Esophagus muscularis mucosa (tissue), 4 donors: ENCODE measurements at places on chromosomes 5 and 9.

GRCh38 chr5:89606939-89607534 is 724.1 kb upstream of the MEF2C start:
- DNase-seq, result no peak
- H3K27ac ChIP-seq, result no peak overlapping the region
- H3K36me3 ChIP-seq, result no peaks in the 10 kb centered on the region
- no peaks in the 10 kb centered on the region for H3K4me1 ChIP-seq
- H3K27me3 ChIP-seq, result no peaks in the 10 kb centered on the region

DNA sequence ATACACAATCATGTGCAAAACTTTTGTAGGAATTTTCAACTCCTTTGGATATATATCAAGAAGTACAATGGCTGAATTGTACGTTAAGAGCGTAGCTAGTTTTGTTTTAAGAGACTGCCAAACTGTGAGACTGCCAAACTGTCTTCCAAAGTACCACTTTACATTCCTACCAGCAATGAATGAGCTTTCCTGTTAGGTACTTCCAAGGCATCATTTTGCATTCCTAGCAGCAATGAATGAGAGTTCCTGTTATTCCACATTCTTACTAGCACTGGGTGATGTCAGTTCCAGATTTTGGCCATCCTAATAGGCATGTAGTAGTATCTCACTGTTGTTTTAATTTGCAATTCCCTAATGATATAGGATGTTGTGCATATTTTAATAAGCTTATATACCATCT is 219.3 kb downstream of the KCNN2 start:
- no peaks in the 10 kb centered on the region for H3K27me3 ChIP-seq
- no peak overlapping the region for H3K27ac ChIP-seq
- no peaks in the 10 kb centered on the region for H3K4me1 ChIP-seq
- H3K36me3 ChIP-seq, result no peaks in the 10 kb centered on the region
- no peak overlapping the region for H3K4me3 ChIP-seq
- DNase-seq, result no peak

DNA sequence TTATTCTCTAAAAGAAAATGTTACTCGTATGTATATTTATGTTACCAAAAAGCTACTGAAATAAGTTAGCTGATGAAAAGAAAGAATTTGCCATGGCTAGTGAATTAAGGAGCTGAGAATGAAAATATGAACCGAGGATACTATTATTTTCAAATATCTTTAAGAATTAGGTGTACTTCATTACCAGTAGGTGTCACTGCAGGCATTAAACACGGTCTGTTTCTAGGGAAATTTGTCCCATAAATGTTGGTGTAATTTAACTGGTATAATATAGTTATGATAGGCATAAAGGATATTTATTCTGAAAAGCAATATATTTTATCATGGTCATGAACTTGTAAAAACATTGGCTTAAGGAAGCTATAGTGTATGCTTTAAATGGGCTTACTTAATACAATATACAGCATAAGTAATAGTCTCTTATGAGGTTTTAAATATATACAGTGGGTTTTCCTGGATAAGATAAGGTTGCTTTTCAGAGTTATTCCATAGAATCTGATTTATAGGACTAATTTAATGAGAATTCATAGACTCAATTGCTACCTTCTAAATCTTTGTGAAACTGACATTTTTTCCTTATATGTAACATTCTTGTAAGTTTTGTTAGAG is 72.4 kb upstream of the MPDZ start:
- H3K27me3 ChIP-seq, result no peaks in the 10 kb centered on the region
- no peak for DNase-seq
- no peaks in the 10 kb centered on the region for H3K4me1 ChIP-seq
- no peak overlapping the region for H3K4me3 ChIP-seq
- H3K27ac ChIP-seq, result no peak overlapping the region
- no peaks in the 10 kb centered on the region for H3K36me3 ChIP-seq

DNA sequence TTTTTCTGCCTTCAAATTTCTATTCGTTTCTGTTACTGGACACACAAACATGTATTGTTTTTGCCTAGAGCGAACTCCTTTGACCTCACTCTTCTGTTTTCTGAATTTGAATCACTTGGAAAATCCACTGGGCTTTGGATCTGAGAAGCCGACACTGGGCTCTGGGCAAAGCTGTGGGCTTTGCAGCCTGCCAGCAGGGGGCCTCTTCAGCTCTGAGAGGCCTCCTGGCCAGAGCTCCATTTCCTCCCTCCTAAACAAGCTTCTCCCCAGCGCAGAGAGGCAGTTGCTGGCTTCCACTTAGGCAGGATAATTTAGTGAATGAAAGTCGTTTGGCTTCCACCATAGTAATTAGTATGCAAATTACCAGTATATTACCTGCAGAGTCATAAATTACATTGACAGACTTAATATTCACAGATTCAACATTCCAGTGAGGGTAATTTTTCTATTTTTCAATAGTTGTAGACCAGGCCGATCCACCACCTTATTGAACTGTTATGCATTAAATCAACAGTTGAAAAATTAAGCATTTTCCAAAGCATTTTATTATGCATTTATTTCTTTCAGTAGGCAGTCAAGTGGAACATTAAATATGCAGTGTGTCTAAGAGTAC is 104.0 kb upstream of the ZNF366 start:
- H3K36me3 ChIP-seq, result no peaks in the 10 kb centered on the region
- H3K27ac ChIP-seq, result no peak overlapping the region
- H3K4me3 ChIP-seq, result no peak overlapping the region
- no peaks in the 10 kb centered on the region for H3K4me1 ChIP-seq

- no peak for DNase-seq
- no peaks in the 10 kb centered on the region for H3K27me3 ChIP-seq
- no peak overlapping the region for H3K4me3 ChIP-seq
- H3K4me1 ChIP-seq, result no peaks in the 10 kb centered on the region
- H3K36me3 ChIP-seq, result no peaks in the 10 kb centered on the region
- no peak overlapping the region for H3K27ac ChIP-seq
These were observed 23.5 kb upstream of the ALDOB start for GRCh38 chr9:101458963-101459631.

- no peaks in the 10 kb centered on the region for H3K4me1 ChIP-seq
- H3K36me3 ChIP-seq, result no peaks in the 10 kb centered on the region
These were observed 237.3 kb downstream of the CDH10 start for GRCh38 chr5:24407466-24407865.

- H3K4me3 ChIP-seq, result no peak overlapping the region
- H3K27me3 ChIP-seq, result no peaks in the 10 kb centered on the region
- DNase-seq, result no peak
- H3K4me1 ChIP-seq, result peaks cover 11% of the 10 kb centered on the region
- no peak overlapping the region for H3K27ac ChIP-seq
These were observed 3.6 kb upstream of the CPEB4 start for GRCh38 chr5:173884402-173885053.

- H3K4me1 ChIP-seq, result no peaks in the 10 kb centered on the region
- no peaks in the 10 kb centered on the region for H3K36me3 ChIP-seq
- peak overlapping the region; percentile 15 for H3K4me3 ChIP-seq
- DNase-seq, result no peak
- peak overlapping the region; percentile 23 for H3K27ac ChIP-seq
These were observed 2.7 kb downstream of the BTNL9 start for GRCh38 chr5:181042722-181043121.

DNA sequence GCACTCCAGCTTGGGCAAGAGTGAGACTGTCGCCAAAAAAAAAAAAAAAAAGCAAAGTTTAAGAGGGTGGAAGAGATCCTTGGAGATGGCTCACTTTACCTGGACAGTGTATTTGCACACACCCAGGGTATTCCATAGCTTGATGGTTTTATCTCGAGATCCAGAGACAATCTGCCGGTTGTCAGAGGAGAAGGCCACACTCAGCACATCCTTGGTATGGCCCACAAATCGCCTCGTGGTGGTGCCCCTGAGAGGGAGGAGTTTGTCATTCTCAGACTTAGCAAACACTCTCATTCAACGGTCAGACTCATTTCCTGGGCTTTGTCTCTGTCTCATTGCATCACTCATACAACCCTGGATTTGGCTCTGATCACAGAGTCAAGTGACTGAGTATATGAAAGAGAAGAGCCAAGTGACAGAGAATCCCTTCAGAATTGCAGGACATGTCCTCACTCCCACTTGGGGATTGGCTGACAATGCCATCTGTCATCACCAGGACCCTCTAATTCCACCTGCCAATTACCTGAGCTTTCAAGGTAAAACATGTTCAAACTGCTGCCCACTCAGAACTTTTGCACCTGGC is 2.2 kb downstream of the RACK1 start:
- H3K27ac ChIP-seq, result peak overlapping the region; percentile 92
- peaks cover 73% of the 10 kb centered on the region for H3K4me1 ChIP-seq
- no peak overlapping the region for H3K4me3 ChIP-seq
- DNase-seq, result no peak

DNA sequence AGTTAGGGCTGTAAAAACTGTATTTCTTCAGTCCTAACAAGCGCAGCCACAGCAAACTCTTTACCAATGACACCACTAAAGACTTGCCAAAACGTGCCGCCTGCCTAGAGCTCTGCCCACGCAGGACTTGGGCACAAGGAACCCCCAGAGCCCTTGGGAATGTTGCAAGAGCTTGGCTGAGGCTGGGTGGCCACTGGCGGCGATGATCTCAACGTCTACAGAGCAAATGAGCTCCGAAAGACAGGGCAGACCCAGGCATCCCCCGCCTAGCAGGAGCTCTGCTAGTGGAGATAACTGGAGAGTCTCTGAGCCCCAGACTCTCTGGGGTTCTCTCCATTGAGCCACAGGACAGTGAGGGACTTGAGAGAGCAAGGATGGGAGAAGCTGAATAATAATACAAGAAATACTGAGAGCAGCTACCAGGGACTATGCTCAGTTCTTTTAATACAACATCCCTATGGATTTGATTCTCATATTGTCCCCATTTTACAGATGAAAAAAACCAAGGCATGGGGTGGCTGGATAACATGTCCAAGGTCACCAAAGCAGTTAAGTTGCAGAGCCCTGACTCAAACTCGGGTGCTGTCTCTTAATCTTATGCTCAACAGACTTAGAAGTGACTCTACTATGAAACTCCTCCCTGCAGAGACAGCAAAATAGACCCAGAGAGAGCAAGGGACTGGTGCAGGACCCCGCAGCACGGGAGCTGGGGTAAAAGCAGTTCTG is 32.5 kb downstream of the SHB start:
- H3K4me1 ChIP-seq, result peaks cover 56% of the 10 kb centered on the region
- H3K36me3 ChIP-seq, result no peaks in the 10 kb centered on the region
- no peak for DNase-seq
- H3K4me3 ChIP-seq, result no peak overlapping the region
- no peaks in the 10 kb centered on the region for H3K27me3 ChIP-seq

- peaks cover 5% of the 10 kb centered on the region for H3K4me1 ChIP-seq
- peaks cover 10% of the 10 kb centered on the region for H3K36me3 ChIP-seq
- H3K27me3 ChIP-seq, result no peaks in the 10 kb centered on the region
- peak overlapping the region; percentile 75 for H3K27ac ChIP-seq
- no peak for DNase-seq
These were observed 45.2 kb upstream of the HMCN2 start for GRCh38 chr9:130220352-130220751.
